T-helper 17 cell (primary cell): ENCODE measurements at places on chromosomes 12 and 14.

GRCh38 chr12:65196762-65197567, 27.6 kb downstream of the LEMD3 start:
- no peak for DNase-seq

- DNase-seq: no peak
Observed at GRCh38 chr14:68682166-68683103, 110.4 kb downstream of the ZFP36L1 start.

DNA sequence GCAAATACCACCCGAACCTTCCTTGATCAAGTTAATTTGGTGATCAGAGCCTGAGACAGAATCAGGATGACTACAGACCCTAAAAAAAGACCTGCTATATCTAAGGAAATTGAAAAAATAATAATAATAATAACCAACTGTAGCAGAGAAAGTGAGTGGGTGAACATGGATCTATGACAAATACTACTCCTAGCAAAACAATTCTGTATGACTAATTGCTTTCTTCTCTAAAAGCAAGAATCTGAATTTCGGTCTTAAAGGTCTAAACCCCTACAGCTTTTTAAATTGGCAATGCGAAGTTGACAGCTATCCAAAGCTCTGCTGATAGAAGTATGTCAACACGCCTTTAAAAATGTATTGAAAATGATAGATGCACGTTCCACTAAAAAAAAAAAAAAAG, 102.2 kb downstream of the PRKAB1 start:
- no peak for DNase-seq

DNA sequence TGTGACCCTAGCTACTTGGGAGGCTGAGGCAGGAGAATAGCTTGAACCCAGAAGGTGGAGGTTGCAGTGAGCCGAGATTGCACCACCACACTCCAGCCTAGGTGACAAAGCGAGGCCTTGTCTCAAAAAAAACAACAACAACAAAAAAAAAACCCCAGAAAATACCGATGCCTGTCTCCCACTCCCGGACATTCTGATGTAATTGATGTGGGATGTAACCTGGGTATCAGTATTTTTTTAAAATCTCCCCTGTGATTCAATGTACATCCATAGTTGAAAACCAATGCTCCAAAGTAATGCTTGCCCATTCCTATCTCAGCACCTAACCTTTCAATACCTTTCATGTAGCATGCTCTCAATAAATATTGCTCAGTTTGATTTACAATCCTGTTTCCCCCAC, 11.7 kb upstream of the TMED10 start:
- DNase-seq: no peak

- no peak for DNase-seq
Observed at GRCh38 chr14:90554341-90554740, 157.5 kb downstream of the CALM1 start.

GRCh38 chr14:62126879-62127478, 364.8 kb downstream of the SNAPC1 start:
- DNase-seq: no peak

- DNase-seq: no peak
Observed at GRCh38 chr12:44537354-44537753, 338.8 kb downstream of the NELL2 start.

DNA sequence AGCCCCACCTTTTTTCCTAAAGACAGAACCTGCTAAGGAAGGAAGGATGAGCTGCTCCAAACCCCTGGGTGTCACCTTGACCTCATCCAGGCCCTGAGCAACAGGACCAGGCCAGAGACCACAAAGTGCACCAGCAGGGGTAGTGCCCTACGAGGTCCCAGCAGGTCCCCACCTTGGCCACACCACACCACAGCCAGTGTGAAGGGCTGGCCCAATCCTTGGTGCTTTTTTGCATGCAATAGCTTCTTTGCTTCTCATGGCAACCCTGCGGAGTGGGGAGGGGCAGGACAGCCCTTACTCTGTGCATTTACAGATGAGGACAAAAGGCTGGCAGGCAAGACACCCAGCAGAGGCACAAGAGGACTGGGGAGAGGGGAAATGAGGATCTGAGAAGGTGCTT, 352.6 kb downstream of the BCL11B start:
- DNase-seq: no peak

DNA sequence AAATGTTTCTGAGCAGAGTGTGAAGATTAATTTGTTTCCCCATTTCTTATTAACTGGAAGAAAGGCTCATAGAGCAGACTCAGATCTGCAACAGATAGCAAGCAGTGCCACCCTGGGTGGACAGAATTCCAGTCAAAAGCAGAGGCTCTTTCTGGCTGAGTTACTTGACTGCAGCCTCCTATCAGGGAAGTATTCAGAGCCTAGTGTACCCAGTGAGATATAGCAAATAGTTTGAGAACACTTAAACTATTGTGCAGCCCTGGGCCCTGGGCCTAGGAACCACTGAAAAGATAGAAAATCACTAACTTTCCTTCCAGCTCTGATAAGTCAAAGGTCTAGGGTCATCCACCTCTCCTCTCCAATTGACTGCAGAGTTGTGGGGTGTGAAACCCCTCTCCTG, 11.2 kb upstream of the AQP2 start:
- no peak for DNase-seq

GRCh38 chr12:104844123-104844522, 114.0 kb downstream of the SLC41A2 start:
- no peak for DNase-seq

- DNase-seq: no peak
Observed at GRCh38 chr14:50897658-50898175, 25.9 kb downstream of the ABHD12B start.

DNA sequence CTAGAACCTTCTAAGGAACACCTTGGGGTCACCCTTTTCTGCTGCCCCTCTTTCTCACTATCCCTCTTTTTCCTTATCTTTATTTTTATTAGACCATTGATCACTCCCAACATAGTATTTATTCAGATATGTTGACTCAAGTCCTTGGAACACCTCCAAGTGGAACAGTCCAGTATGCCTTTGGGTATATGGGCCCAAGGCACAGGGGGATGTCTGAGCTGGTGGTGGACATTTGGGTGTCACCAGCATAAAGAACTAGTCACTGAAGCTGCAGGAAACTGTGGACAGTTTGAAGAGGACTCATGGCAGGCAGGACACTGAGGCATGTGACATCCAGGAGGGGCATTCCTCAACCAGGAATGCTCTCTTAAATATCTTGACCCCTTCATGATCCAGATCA, 105.6 kb downstream of the VEZT start:
- DNase-seq: no peak

DNA sequence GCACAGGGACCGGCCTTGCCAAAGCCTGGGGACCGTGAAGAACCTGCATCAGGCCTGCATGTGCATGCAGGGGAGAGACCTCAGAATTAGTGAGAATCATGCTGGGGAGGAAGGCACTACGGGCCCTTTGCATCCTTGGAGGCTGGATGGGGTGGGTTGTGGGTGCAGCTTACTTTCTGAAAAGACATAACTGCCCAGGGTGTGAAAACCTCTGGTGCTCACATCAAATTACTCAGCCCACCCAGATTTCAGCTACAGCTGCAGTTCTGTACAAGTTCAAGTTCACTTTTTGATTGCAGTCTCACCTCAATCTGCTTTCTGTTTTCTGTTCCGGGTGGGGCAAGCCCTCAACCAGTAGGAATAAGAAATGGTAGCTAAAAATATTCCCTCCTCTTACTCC, 130.6 kb downstream of the SLC15A4 start:
- no peak for DNase-seq

GRCh38 chr12:130161261-130162243, 712 bp upstream of the FZD10 start:
- DNase-seq: no peak

GRCh38 chr12:104314242-104314614, 10.7 kb downstream of the EID3 start:
- DNase-seq: no peak

GRCh38 chr14:53432378-53432802, 279.3 kb upstream of the DDHD1 start:
- DNase-seq: no peak

GRCh38 chr14:23153851-23154796, 29.3 kb downstream of the SLC7A8 start:
- no peak for DNase-seq

DNA sequence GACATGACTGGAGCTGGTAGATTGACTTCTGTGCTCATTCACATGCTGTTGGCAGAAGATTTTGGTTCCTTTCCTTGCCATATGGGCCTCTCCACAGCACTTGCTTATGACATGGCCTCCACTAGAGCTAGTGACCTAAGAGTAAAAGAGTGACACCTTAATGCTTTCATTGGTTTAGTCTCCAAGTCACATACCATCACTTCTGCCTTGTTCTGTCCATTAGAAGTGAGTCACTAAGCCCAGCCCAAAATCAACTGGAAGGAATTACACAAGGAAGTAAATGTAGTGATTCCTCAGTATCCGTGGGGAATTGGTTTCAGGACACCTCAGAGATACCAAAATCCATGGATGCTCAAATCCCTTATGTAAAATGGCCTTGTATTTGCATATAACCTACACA, 81.3 kb downstream of the PPHLN1 start:
- no peak for DNase-seq

GRCh38 chr14:39383026-39383660, 49.1 kb downstream of the FBXO33 start:
- no peak for DNase-seq

DNA sequence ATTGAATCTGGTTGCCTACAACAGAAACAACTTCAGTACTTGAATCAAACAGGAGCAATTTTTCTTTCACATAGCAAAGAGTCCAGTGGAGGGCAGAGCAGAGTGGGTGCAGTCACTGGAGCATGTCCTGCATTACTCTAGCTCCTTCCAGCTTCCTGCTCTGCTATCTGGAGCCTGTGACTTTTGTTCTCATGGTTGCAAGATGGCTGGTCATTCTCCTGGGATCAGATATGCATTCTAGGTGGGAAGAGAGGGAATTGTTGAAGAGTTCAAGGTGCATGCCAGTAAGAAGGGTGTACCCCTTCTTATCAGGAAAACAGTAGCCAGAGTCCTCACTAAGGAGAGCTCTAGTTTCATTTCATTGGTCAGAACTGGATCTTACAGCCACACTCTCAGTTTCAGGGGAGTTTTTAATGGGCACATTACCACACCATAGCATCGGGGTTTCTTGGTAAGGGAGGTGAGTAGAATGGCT, 8.0 kb downstream of the IFT43 start:
- no peak for DNase-seq

DNA sequence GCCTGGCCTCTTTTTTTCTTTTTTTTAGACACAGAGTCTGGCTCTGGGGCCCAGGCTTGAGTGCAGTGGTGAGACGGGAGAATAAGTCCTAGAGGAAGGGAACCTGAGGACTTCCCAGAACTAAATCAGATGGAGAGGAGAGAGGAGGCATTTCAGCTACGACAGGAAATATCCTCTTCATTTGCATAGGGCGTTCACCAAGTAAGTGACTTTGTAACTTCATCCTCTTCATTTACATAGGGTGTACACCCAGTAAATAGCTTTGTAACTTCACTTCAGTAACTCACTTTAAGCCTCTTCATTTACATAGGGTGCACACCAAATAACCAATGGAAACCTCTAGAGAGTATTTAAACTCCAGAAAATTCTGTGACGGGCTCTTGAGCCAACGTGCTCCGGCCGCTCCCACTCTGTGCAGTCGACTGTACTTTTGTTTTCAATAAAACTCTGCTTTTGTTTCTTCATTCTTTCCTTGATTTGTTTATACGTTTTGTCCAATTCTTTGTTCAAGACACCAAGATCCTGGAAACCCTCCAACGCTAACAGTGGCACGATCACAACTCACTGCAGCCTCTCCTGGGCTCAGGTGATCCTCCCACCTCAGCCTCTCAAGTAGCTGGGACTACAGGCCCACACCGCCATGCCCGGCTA, 21.4 kb upstream of the ANKRD9 start:
- no peak for DNase-seq

GRCh38 chr12:10381928-10382628, 7.8 kb downstream of the KLRK1 start:
- DNase-seq: no peak

GRCh38 chr12:96107236-96107635, 71.8 kb upstream of the LTA4H start:
- DNase-seq: no peak

GRCh38 chr12:126784328-126784921, 1482.5 kb upstream of the TMEM132C start:
- DNase-seq: no peak

DNA sequence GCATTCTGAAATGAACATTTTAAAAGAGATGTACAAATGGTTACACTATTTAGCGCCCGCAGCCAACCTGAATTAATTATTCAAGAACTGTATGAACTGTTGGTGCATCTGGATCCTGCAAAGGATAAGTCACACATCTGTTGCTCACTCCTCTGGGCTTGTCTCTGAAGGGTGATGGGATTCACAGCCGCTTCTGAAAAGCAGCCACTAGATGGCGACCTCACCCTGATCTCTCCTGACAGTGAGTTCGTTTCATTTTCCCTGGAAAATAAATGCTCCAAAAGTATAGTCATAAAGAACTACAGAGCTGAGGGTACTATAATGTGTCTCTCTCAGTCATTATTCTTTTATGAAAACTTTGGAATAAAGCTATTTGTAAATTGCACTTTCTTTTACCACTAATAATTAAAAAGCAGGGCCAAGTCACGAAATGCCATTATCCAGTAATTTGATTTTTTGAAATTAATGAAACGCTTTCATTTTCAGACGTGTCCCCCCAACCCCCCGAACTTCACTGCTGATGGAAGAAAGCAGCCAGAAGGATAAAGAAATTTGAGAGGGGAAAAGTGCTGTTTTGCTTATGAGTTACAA, 789.6 kb downstream of the NRXN3 start:
- peak; percentile 18 for DNase-seq

DNA sequence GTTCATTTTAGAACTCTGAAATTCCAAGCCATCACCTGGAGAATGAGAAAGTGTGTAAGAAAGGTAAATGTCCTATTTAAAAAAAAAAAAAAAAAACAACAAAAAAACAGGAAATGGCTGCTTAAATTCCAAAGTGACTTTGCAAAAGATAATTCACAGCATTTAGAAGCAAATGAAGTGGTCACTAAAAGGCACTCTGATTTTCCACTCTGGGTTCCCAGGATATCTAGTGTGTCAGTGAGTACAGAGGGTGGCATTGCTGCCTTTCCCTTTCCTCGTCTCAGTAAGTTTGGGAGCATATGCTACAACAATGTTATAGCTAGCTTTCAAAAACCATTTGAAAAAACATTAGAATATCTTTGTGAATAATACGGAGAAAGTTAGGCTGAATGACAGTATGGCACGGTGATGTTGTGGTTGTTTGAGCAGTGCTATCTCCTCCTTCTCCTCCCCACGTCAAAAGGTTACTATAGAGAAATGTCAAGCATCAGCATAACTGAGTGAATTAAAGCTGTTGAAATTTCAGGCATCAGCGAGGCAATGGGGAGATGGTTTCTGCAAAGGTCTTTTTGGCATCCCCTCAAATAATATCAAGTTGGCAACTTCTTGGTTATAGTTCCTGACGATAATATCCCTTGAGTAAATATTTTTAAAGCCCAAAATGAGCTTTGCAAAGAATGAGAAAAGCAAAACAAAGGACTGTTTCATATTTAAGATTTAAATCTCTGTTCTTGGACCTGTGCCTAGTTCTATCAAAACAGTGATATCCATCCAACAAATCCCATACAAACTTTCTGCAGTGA, 164.5 kb upstream of the E2F7 start:
- DNase-seq: no peak

DNA sequence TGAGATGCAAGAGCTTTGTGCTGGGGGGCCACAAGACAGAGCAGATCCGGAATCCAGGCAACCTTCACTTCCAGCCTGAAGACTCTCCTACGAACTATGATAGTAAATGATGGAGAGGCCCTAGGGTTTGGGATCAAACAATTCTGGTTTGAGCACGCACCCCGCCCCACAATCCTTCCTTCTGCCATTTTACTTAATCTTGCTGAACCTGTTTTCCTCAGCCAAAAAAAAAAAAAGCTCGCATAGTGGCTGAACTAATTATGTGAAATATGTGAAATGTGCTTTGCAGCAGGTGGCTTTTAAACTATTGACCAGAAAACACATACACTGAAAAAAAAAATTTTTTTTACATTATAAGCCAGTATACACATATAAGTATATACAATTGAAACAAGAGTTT, 667 bp upstream of the ITFG2 start:
- no peak for DNase-seq
